ENCODE measurements at places on chromosomes 3 and 15.
A peak's percentile ranks its signal among the peaks of the same experiment; 100 is the strongest.

DNA sequence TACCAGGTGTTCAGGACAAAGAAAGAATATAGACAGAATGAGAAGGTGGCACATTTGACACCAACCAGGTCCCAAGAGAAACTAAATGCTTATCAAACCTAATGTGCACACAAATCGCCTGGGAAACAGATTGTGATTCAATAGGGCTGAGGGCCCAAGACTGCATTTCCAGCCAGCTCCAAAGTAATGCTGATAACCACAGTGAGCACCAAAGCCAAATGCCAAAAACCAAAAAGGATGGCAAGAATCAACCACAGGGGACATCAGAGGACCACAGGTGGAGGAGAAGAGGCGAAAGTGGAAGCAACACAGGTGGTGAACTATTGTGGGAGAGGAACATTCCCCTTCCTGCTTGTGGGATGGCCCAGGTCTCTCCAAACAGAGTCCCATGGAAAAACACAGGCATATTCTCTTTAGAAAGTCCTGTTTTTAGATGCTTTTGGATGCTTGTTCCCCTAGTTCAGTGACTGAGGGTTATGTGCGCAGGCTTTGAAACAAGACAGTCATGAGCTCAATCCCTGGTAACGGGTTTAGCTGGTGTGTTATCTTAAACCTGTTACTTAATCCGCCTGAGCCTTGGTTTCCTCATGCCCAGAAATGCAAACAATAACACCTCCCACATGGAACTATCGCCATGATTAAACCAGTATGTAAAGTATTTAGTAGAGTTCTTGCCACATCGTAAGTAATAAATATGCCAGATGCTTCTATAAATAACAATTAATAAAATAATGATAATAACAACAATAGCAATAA lies 241.7 kb downstream of the ATP8B4 start:
- no peak for DNase-seq

- no peak for DNase-seq
Observed at GRCh38 chr3:151322511-151322910, 5.9 kb upstream of the GPR87 start.

DNA sequence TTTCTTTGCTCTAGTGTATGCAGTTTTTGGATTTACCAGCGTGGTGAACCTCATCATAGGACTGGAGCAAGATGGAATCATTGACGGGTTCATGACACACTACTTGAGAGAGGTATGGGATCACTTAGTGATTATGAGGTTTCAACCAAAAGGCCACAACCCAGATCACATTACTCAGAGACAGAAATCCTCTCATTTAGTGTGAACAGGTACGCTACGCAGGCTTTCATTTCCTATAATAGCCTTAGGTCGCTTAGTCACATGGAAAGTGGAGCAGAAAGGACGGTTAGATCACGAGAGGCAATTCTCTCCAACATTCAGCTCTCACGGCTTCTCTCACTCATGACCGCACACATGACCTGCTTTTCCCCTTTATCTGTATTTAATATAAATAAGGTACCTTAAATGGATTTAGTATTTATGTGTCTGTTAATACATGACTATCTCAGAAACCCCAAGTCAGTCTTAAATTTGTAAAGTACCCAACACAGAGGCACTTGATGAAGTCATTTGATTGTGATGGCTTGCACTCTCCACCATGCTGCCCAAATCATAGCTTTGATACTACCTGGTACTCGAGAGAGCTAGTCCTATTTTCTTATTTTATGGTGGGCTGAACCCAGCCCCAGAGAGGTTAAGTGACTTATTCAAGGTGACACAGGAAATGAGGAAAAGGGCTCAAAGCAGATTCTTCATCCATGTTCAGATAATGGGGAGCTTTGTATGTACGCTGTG lies 8.6 kb downstream of the TM6SF1 start:
- DNase-seq: no peak

- DNase-seq: peak; percentile 61
Observed at GRCh38 chr3:132343018-132343612, 25.9 kb downstream of the ACP3 start.

DNA sequence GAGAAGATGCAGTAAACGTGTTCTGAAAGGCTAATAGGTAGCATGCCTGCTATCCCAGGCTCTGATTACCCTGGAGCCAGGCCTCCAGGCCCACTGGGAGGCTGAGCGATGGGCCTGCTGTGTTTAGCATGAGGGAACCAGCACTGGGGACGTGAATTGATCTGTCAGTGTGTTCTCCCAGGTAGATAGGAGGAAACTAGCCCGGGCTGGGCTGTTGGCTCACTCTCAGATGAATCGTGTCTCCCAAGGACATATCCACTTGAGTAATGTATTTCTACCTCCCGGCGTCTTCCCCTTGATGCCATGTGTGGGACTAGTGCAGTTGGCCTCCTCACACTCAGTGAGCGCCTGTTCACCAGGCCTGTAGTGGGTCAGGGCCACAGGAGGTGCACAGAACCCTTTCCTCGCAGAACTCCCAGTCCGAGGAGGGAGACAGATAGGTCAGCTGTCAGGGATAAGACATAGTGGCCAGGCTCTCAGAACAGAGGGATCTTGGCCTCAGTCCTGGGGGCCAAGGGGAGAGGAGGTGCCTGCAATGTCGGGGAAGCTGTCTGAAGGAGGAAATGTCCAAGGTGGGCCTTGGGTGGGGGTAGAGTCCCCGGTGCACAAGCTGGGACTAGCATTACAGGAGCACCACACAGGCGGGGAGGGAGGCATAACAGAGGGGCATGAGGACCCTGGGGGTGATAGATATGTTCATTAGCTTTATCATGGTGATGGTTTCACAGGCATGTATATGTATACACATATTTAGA lies 111.7 kb downstream of the DNAJB8 start:
- DNase-seq: no peak

GRCh38 chr3:62559831-62560445 lies 186.6 kb upstream of the FEZF2 start:
- no peak for DNase-seq

GRCh38 chr15:97984157-97984556 lies 23.7 kb downstream of the ARRDC4 start:
- DNase-seq: no peak

DNA sequence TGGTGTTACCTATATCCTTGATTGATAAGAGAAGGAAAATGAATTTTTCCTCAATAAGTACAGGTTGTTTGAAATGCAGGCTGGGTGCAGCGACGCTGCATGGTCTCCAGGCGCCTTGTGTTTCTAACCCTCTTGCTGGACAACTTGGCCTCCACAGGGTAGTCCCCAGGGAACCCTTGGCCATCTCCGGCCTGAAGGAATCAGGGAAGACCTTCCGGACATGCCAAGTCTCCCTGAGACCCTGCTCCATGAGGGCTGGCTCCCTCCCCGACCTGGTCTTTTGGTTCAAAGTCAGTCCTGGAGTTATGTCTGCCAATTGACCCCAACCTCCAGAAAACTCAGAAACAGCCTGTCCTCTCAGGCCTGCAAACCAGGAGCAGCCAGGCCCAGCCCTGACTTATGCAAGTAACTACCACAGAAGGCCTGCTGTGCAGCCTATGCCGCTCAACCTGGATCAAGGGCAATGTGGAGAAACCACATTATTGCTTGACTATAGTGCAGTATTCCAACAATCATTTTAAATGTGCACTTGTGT lies 98.3 kb downstream of the LIPC start:
- no peak for DNase-seq

GRCh38 chr3:22939349-22939748 lies 263.8 kb upstream of the UBE2E2 start:
- DNase-seq: no peak

GRCh38 chr3:127342735-127343134 lies 54.9 kb upstream of the PRR20G start:
- no peak for DNase-seq

GRCh38 chr3:141049681-141050080 lies 1.5 kb upstream of the SPSB4 start:
- no peak for DNase-seq

- DNase-seq: no peak
Observed at GRCh38 chr3:39254806-39255449, 24.9 kb downstream of the CX3CR1 start.

GRCh38 chr3:138890555-138891187 lies 55.9 kb upstream of the PIK3CB start:
- DNase-seq: no peak

GRCh38 chr3:42999212-42999611 lies 20.1 kb downstream of the GASK1A start:
- DNase-seq: no peak

GRCh38 chr3:189498995-189499704 lies 132.0 kb upstream of the TP63 start:
- no peak for DNase-seq

DNA sequence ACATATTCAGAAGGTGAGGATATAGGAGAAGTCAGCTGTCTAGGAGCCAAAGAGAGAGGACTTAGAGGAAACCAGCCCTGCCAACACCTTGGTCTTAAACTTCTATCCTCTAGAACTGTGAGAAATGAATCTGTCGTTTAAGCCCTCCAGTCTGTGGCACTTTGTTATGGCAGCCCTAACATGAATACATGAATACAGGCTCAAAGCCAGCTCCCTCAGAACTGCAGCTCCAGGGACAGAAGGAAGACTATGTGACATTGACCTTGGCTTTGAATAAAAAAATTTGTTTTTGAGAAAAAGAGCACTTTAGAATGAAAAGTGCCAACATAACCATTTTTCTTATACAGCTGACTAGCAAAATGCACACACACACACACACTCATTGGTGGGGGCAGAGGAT lies 110.9 kb upstream of the ATP2B2 start:
- DNase-seq: no peak

DNA sequence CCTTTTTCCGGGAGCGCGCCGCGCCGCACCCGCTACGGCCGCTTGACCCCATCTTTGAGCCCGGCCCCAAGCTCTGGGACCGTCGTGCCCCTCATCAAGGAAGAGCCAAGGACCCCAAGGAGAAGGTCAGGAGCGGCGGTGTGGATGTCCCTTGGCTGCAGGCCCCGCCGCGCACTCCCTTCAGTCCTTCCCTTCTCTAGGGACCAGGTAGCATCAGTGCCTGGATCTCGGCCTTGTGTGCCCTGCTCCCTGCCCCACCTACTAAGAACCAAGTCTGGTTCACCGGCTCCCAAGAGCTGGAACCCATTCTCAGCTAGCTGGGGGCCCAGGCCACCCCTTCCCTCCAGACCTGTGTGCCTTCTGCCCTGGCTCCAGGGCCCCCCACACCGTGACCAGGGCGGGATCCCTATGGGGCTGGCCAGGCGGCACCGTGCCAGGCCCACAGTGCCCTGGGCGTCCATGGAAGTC lies 69.3 kb upstream of the CGNL1 start:
- no peak for DNase-seq

DNA sequence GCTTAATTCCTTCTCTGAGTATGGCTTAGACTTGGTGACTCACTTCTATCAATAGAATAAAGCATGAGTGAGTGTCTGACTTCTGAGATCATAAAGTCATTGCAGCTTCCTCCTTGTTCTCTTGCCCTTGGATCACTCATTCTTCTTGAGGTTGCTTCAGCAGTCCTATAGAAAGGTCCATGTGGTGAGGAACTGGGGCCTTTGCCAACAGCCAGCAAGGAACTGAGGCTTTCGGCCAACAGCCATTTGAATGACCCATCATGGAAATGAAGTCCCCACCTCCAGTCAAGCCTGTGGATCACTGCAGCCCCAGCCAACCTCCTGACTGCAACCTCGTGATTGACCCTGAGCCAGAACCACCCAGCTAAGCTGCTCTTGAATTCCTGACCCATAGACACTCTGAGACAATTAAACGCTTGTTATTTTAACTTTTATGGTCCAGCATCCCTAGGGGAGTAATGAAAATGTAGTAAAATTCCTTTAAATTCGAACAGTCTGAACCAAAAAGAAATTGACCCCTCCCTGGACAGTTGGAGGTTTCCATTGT lies 84.5 kb downstream of the WDR76 start:
- DNase-seq: no peak

DNA sequence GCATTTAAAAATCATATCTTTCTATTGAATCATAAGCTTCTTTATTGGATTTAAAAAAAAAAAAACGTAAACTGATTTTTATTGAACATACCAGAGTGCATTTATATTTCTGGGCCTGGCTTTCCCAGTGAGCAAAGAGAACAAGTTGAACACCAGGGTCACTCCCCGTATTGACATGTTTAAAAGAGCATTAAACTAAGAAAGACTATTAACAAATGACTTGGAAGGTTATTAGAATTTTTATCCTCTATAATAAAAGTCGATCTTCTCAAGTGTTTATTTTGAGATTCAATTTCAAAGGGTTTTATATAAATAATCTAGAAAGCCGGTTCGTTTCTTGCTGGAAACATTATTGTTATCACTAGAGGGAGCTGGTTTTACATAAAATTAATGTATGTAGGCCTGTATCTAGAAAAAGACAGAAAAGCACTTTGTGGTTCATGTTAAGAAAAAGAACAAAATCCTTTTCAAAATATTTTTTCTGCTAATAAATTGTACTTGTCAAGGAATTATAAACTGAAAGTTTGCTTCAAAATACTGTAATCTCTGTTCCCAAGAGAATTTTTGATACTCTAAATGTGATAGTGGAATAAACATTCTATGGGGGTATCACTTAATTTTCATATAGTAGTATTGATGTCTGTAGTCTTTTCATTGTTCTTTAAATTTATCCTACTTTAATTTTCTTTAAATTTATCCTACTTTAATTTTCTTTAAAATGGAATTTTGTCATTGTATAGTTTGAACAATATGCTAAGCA lies 321.8 kb upstream of the MME start:
- DNase-seq: peak; percentile 22

DNA sequence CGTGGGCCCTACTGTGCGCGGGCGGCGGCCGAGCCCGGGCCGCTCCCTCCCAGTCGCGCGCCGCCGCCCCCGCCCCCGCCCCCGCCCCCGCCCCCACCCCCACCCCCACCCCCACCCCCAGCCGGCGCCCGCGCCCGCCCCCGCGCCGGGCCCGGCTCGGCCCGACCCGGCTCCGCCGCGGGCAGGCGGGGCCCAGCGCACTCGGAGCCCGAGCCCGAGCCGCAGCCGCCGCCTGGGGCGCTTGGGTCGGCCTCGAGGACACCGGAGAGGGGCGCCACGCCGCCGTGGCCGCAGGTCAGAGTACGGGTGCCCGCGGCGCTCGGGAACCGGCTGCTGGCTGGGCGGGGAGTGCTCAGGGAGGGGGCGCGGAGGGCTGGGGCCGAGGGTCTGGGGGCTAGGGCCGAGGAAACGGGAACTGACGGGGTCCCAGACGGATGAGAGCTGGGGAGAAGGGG lies 1.1 kb upstream of the PPARG start:
- peak; percentile 40 for DNase-seq

GRCh38 chr3:17985658-17986347 lies 243.4 kb upstream of the TBC1D5 start:
- no peak for DNase-seq

- DNase-seq: no peak
Observed at GRCh38 chr3:73827725-73828211, 203.0 kb upstream of the PDZRN3 start.

GRCh38 chr3:150357923-150358607 lies 50.0 kb upstream of the TSC22D2 start:
- DNase-seq: no peak
